ENCODE measurements at places on chromosomes 4 and X.

- DNase-seq, result no peak
Measured at GRCh38 chrX:29876733-29877132, 338.6 kb upstream of the MAGEB2 start.

GRCh38 chrX:3026074-3026815 lies 15.0 kb upstream of the ARSF start:
- no peak for DNase-seq

DNA sequence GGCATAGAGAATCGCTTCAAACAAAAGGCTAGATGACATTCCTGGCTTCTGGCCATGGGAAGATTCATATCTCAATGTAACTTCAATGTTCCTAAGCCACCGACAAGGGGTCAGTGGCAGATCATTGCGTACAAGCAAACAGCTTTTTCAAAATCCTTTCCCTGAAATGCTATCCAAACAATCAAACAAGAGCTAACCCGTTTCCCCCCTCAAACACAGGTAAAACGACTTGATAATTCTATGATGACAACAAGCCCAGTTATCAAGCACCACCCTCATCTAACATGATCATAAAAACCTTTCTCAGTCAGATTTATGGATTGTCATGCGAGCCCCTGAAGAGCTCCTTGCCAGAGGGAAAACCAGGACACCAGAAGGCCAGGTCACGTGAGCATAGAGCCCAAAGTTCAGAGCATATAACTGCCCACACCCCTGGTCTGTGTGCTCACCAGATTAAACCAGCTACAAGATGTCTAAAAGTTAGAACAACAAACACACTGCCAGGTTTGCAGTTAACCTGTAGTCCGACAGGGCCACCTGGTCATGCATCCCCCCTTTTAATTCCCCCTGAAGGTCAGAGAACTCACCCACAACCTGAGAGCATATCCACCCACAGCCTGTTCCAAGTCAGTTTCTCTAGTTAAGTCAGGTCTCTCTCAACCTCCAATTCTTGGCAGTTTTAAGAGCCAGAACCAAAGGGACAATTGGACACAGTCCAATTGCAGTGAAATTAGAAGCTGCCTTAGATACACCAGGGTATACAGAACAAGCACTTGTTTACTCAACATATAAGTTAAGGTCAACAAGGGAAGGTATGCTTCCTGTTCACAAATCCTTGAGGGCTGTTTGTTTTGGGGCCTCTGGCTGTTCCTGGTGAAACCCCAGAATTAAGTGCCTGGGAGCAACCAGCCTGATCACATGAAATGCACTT lies 248.1 kb upstream of the PPARGC1A start:
- DNase-seq, result no peak

GRCh38 chr4:188300385-188300784 lies 161.1 kb downstream of the TRIML1 start:
- DNase-seq, result no peak

- no peak for DNase-seq
Measured at GRCh38 chr4:85919200-85919887, 440.5 kb downstream of the MAPK10 start.

GRCh38 chr4:4968161-4968725 lies 51.0 kb downstream of the CYTL1 start:
- no peak for DNase-seq
